T-cell (primary cell): ENCODE measurements at places on chromosomes 1 and 21.

- H3K4me1 ChIP-seq = peaks cover 14% of the 10 kb centered on the region
- H3K27me3 ChIP-seq = peaks cover 3% of the 10 kb centered on the region
- H3K36me3 ChIP-seq = peaks cover 1% of the 10 kb centered on the region
Measured at GRCh38 chr1:224113918-224114786, at the start of gene FBXO28. Gene FBXO28, plus strand, starts transcription at chr1:224114111. Its CDS starts 19 bp downstream, at chr1:224114130.

- peaks cover 2% of the 10 kb centered on the region for H3K27me3 ChIP-seq
- H3K4me1 ChIP-seq = no peaks in the 10 kb centered on the region
- H3K27ac ChIP-seq = no peak overlapping the region
- no peak overlapping the region for H3K4me3 ChIP-seq
- no peaks in the 10 kb centered on the region for H3K36me3 ChIP-seq
Measured at GRCh38 chr21:37717534-37717933, 198.7 kb downstream of the KCNJ6 start.

DNA sequence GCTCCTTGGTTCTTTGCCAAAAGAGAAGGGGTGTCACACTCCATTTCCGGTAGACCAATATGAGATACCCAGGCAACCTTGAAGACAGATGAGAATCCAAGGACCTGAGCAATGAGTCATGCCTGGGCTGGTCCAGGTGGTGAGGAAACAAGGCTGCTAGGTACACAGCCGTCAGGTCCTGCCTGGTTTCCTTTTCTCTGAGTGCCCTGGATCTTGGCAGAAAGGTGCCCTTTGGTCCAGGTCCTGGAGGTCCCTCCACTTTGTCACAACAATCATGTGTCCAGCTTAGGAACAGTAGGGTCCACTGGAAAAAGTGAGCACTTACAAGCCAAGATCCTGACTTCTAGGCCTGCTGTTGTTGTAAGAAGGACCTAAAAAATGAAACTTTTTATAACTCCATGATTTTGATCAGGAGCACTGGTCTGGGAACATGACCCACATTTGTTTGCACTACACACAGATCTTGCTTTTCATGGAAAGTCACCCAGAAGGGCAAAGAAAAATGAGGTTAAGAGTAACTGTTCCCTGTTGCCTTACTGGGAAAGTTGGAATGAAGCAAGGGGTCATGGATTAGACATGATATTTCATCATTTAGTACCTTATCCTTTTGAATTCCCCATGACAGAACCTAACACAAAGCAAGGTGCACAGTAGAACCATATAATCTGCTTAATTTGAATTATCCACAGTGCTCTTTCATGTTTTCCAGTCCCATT, 94.7 kb downstream of the PAPPA2 start:
- H3K4me3 ChIP-seq = no peak overlapping the region
- no peak for DNase-seq
- no peaks in the 10 kb centered on the region for H3K36me3 ChIP-seq

- DNase-seq = no peak
- H3K4me1 ChIP-seq = no peaks in the 10 kb centered on the region
- H3K27me3 ChIP-seq = no peaks in the 10 kb centered on the region
- no peak overlapping the region for H3K27ac ChIP-seq
Measured at GRCh38 chr1:221099747-221100595, 220.7 kb downstream of the HLX start.

- H3K4me1 ChIP-seq = no peaks in the 10 kb centered on the region
- DNase-seq = peak; percentile 15
- H3K27me3 ChIP-seq = no peaks in the 10 kb centered on the region
- no peaks in the 10 kb centered on the region for H3K36me3 ChIP-seq
- H3K4me3 ChIP-seq = no peak overlapping the region
Measured at GRCh38 chr1:1462318-1462966, 9.1 kb upstream of the ATAD3B start.

DNA sequence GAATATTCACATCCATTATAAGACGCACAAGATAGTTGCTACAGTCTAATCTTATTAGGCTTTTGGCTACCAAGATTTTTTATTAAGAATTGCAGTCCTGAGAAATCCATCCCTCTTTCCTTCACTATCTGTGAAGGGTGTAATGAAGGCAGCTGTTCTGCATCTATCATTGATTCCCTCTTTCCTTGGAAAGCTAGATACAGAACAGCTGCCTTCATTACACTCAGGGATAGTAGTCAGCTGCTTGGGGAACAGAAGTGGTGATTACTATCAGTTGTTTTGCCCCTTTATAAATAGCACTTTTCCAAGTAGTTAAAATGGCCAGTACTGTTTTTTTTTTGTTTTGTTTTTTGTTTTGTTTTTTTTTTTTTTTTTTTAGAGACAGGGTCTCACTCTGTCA, 70.2 kb downstream of the IARS2 start:
- no peaks in the 10 kb centered on the region for H3K27me3 ChIP-seq
- no peak for DNase-seq
- no peak overlapping the region for H3K27ac ChIP-seq
- H3K4me1 ChIP-seq = no peaks in the 10 kb centered on the region
- H3K36me3 ChIP-seq = no peaks in the 10 kb centered on the region

GRCh38 chr1:175554586-175554985, 188.8 kb downstream of the TNR start:
- no peak for DNase-seq
- no peak overlapping the region for H3K4me3 ChIP-seq
- H3K27me3 ChIP-seq = peaks cover 2% of the 10 kb centered on the region
- no peak overlapping the region for H3K27ac ChIP-seq
- no peaks in the 10 kb centered on the region for H3K36me3 ChIP-seq
